ENCODE measurements at places on chromosomes 2 and 18.

- DNase-seq: no peak
Observed at GRCh38 chr2:85163675-85164074, 30.5 kb downstream of the TCF7L1 start.

DNA sequence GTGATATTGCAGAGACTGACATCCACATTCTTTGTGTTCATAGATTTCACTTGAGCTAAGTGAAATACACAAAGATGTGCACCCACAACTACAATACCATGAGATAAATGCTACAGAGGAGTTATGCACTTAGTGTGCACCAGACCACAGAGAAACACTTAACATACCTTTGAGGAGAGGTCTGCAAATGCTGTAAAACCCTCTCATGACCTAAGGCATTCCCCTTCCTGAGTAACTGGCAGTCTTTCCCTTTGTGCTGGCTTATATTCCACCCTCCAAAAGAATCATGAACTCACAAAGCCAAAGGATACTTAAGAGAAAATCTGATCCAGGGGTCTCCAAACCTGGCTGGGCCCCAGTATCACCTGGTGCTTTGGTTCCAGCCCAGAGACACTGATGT is 16.2 kb downstream of the NXPH2 start:
- no peak for DNase-seq

GRCh38 chr18:22026889-22027288 is 142.5 kb upstream of the GATA6 start:
- no peak for DNase-seq

DNA sequence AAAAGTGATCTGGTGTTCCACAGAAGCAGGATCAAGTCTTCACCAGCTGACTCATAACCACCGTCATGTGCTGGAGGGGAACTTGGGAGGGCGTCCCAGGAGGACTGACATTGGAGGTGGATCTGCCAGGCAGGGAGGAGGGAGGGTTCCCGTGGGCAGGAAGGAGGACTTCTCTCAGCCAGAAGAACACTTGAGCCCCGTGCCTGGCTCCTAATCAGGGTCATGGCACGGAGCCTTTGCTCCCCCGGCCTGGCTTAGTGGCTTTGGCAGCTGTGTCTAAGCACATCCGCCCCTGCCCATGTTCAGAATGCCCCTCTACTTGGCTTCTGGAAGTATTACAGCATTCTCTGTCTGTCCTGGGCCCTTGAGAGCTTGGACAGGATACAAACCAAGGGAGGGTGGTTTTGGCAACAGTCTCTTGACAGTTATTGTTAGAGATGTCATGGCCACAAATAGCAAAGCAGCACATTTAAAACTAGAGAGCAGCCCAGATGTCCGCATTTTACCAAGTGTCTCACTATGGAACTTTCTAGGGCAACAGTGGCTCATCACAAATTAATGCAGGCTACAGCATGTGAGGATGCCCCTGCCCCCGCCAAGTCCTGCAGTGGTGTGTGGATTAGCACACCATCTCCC is 11.5 kb downstream of the PPP1R7 start:
- DNase-seq: no peak
